ENCODE measurements at places on chromosomes 3 and 15.

DNA sequence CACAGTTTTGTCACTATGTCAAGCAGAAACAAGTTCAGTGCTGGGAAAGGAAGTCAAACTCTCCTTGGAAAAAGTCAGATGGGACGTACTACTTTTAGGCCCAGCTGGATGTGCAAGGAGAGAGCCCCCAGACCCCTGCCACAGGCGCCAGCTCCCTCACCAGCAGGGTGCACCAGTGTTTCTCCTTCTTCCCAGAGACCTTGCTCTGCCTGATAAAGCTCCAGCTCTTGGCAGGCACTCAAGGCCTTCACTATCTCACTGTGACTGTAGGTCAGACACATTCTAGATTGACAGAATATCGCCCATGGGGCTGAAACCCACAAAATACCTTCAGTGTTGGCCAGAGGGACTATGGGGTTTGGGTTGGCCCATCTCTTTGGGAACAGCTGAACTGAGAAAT is 54.8 kb upstream of the CHRNB4 start:
- H3K4me3 ChIP-seq = no peak overlapping the region
- no peak for DNase-seq
- H3K4me1 ChIP-seq = no peaks in the 10 kb centered on the region
- H3K27me3 ChIP-seq = peaks cover 21% of the 10 kb centered on the region

DNA sequence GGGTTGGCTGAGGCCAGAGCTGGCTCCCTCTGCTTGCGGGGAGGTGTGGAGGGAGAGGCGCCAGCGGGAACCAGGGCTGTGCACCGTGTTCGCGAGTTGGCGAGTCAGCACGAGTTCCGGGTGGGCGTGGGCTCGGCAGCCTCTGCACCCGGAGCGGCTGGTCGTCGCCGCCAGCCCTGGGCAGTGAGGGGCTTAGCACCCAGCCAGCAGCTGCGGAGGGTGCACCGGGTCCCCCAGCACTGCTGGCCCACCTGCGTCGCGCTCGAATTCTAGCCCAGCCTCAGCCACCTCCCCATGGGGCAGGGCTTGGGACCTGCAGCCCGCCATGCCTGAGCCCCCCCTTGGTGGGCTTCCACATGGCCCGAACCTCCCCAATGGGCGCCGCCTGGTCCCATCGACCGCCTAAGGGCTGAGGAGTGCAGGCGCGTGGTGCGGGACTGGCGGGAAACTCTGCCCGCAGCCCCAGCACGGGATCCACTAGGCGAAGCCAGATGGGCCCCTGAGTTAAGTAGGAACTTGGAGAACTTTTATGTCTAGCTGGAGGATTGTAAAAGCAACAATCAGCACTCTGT is 125.6 kb downstream of the FRMD4B start:
- H3K27ac ChIP-seq = no peak overlapping the region
- no peak overlapping the region for H3K4me3 ChIP-seq
- DNase-seq = no peak
- peaks cover 7% of the 10 kb centered on the region for H3K27me3 ChIP-seq

GRCh38 chr15:98455904-98456303 is 192.4 kb upstream of the IGF1R start:
- no peaks in the 10 kb centered on the region for H3K36me3 ChIP-seq
- peaks cover 12% of the 10 kb centered on the region for H3K27me3 ChIP-seq
- no peak for DNase-seq
- no peaks in the 10 kb centered on the region for H3K4me1 ChIP-seq
- no peak overlapping the region for H3K4me3 ChIP-seq

DNA sequence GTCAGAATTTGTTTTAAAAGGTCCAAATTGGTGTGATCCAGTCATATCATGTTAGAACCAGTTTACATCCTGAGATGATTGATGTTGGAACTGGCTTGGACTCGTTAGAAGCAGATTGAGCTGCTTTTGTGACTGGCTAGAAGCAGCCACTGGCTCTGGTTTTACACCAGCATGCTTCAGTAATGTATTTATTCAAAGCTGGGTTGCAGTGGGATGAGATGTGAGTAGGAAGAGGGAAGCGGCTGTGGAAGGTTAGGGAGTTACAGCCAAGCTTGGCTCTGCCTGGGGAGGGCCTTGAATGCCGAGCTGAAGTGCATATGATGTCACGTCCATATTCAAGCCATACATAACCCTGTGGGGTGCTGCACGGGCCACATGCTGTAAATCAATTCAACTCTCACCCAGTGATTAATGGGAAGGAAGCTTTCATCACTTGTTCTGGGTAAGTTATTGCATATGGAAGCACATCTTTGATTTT is 104.0 kb upstream of the SMAD3 start:
- no peaks in the 10 kb centered on the region for H3K27me3 ChIP-seq
- no peak overlapping the region for H3K27ac ChIP-seq
- H3K36me3 ChIP-seq = no peaks in the 10 kb centered on the region
- no peak overlapping the region for H3K4me3 ChIP-seq

DNA sequence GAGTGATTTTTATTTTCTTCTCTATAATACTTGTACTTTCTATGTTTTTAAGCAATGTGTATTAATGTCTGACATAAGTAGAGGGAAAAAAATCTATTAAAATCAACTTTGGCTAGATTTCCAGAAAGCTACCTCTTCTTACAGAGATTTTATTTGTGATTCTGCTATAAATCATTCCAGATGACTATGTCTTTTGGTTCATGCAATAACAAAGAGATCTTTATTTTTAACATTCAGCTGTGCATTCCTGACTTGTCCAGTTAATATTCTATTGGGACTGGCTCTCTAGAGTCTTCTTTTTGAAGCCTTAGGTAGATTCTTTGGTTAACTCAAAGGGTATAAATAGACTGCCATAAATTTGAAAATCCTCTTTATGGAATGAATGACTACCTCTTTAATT is 74.3 kb upstream of the ARPP21 start:
- H3K27me3 ChIP-seq = no peaks in the 10 kb centered on the region
- H3K4me1 ChIP-seq = no peaks in the 10 kb centered on the region
- no peak for DNase-seq
- H3K27ac ChIP-seq = no peak overlapping the region
- H3K36me3 ChIP-seq = no peaks in the 10 kb centered on the region
- no peak overlapping the region for H3K4me3 ChIP-seq

- no peak overlapping the region for H3K4me3 ChIP-seq
- H3K27ac ChIP-seq = no peak overlapping the region
- no peaks in the 10 kb centered on the region for H3K36me3 ChIP-seq
These were observed 8.3 kb downstream of the ITGA11 start for GRCh38 chr15:68423359-68424296.

DNA sequence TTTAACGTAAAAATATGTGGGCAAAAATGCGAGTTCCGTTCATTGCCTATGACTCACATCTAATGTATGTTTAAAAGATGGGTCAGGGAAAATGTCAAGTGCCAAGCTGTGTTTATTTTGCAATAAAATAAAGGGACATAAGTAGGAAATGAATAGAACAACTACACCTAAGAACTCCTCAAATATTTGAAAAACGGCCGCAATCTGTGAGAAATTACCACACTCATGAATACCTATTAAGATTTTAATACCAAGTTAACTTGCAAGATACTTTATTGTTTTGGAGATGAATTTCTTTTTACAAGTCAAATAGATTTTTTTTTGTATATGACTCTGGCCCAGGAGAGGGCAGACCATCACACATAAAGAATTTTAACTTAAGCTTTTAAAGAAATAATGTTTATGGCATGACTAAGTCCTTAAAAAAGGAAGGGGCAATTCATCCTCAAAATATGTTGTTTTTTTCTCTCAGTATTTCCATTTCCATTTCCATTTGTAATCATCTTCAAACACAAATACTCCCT is 152.7 kb downstream of the SUCNR1 start:
- peaks cover 20% of the 10 kb centered on the region for H3K27me3 ChIP-seq
- no peak overlapping the region for H3K27ac ChIP-seq
- no peak for DNase-seq
- peaks cover 3% of the 10 kb centered on the region for H3K36me3 ChIP-seq
- no peaks in the 10 kb centered on the region for H3K4me1 ChIP-seq

DNA sequence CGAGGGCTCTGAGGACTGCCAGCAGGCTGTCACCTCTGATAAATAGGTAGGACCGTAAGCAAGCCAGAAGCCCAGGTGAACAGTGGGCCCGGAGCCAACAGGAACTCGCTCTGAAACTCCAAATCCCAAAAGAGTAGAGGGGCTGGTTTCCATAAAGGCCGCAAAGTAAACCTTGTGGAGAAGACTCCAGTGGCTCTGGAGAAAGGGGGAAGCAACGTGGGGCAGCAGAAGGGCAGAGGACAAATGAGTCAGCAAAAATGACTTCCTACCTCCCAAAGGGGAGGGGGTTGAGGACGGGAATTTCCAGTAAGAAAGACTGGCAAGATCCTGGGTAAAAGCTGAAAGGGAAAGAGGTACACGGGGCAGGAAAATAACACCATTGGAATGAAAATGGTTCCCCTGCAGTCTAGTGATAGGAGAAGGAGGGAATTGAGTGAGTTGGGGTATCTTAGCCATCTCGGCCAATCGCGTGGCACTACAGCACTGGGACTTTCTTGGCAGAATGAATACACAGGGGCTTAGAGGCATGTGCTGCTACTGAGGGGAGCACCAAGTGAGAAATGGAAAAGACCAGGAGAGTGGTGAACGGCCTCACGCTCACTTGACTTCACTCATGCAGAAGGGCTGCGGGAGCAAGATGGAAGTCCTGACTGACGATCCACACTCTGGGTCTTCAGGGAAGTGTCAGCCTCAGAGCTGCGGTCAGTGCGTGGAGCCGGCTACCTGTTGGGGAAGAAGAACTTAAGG is 33.2 kb downstream of the BMF start:
- no peaks in the 10 kb centered on the region for H3K36me3 ChIP-seq
- no peak for DNase-seq
- no peak overlapping the region for H3K4me3 ChIP-seq
- peaks cover 8% of the 10 kb centered on the region for H3K4me1 ChIP-seq
- H3K27ac ChIP-seq = no peak overlapping the region
- peaks cover 8% of the 10 kb centered on the region for H3K27me3 ChIP-seq

DNA sequence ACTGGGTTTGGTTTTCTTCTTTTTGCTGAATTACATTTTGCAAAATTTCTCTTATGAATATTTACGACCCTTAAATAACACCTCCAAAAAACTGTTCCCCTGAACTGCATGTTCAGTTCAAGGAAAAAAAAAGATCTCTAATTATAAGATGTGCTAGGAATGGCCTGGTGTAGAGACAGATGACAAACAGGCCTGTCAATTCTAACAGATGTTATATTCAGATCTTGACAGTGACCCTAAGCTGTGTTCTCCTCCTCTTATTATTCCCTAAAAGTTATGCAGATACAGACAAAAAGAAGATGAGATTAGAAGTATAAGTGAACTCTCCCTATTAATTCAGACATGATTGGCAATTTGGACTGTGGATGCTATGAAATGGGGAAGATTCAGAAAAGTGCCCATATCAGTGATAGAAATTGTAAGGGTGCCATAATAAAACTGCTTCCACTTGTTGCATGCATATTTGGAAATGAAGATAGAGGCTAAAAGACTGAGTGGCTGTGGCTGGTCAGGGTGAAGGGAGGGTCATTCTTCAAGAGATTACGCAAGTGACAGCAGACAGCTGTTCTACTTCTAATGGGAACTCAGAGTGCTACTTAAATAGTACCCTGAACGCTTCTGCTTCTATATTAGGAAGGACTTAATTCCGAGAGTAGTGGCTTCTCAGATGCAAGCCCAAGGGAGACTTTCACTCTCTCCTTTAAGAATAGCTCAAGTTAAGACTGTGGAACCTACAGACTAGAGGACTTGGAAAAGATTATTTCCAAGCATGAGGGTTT is 75.5 kb downstream of the ADAMTS9 start:
- no peak overlapping the region for H3K4me3 ChIP-seq
- H3K27me3 ChIP-seq = no peaks in the 10 kb centered on the region
- no peaks in the 10 kb centered on the region for H3K4me1 ChIP-seq
- DNase-seq = no peak

DNA sequence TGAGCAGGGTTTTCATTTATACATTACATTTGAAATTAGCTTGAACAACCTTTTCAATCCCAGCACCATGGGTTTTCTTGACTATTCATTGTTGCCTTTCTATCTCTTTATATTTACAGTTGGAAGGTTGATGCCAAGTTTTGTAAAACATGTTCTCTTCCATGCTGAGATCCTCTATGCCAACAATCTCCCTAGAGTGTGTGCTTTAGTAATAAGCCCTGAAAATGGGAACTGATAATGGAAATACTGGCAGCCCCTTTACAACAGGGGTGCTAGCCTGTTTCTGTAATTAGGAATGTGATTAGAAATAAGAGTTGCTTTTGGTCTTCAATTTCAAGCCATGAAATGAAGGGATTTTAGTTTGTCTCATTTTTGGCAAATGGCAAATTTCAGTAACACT is 239.9 kb upstream of the NAALADL2 start:
- H3K4me1 ChIP-seq = no peaks in the 10 kb centered on the region
- H3K27ac ChIP-seq = no peak overlapping the region
- DNase-seq = no peak
- no peak overlapping the region for H3K4me3 ChIP-seq

DNA sequence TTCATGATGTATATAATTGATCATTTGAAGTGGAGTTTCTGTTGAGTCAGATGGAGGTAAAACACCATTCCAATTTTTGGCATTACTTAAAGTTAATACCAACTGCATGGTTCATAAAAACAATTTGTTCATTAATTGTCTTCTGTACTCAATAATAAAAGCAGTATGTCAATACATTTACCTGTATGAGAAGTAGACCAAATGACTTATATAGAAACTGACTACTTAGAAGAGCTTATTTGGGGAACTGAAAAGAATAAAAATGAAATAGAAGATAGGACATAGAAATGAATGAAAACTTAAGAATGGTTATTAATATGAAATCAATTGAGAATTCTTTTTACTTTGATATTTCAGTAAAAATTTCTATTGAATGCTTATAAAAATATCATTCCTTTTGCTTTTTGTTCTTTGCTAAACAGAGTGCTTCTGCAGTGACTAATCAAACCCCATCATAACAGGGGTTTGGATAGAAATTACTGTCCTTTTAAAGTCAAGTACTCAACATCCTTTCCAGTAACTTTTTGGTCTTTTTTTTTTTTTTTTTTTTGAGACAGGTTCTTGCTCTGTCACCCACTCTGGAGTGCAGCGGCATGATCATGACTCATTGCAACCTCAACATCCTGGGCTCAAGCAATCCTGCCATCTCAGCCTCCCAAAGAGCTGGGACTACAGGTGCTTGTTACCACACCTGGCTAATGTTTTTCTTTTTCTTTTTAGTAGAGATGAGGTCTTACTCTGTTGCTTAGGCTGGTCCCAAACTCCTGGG is 6.5 kb upstream of the CRYBG3 start:
- peaks cover 19% of the 10 kb centered on the region for H3K27me3 ChIP-seq

GRCh38 chr15:57213862-57214261 is 162.4 kb upstream of the CGNL1 start:
- DNase-seq = no peak
- no peak overlapping the region for H3K4me3 ChIP-seq
- no peaks in the 10 kb centered on the region for H3K27me3 ChIP-seq
- no peak overlapping the region for H3K27ac ChIP-seq

DNA sequence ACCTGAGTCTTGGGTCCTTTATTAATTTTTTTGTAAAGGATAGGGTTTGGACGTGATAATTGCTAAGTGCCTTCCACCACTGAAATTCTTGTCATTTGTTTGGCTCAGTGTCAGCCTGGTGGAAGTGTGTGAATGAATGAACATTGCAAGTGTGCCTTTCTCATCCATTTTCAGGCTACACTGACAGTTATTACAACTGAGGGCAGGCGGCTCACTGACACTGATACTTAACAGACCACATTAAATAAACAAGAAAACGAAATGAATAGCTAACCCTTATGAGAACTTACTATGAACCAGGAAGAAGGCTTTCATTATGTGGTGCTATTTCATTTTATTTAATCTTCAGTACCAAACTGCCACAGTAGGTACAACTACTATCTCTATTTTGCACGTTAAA is 188.8 kb upstream of the CRBN start:
- no peak for DNase-seq
- H3K4me1 ChIP-seq = no peaks in the 10 kb centered on the region
- H3K27ac ChIP-seq = no peak overlapping the region

Data from activated naive CD8-positive, alpha-beta T cell treated with anti-CD3 and anti-CD28 coated beads, Interleukin-2, amount 10 ng/mL, durations not matched to agents 7 days and 5 days (primary cell).